RCC 7860 (cell line): ENCODE measurements at places on chromosomes 6 and 20.
A peak's percentile ranks its signal among the peaks of the same experiment; 100 is the strongest.

DNA sequence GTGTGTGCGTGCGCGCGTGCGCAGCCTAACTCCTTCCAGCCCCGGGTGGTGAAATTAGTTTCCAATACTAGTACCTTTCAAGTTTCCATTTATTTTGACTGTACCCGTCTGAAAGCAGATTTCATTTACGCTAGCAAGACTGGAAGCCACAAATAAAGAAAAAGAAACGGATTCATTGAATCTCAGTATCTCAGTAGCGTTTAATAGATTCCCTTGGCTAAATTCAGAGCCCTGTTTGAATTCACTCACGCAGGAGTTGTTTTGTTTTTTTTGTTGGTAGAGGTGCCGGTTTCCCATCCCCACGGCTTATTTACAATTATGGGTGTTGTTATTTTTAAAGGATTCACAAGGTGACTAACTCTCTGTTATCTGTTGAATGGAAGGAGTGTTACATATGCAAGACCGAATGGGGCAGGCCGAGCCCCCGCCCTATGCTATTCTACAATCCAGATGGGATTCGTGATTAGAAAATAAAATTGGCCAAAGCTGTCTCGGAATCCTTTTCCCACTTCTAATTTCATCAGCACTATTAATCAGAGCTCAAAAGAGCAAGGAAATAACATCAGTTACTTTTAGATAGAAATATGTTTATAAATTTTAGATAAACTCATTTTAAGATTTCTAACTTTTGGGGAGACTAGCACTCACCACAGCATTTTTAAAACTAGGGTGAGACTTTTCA lies 2.3 kb upstream of the INSM1 start:
- no peak for DNase-seq

DNA sequence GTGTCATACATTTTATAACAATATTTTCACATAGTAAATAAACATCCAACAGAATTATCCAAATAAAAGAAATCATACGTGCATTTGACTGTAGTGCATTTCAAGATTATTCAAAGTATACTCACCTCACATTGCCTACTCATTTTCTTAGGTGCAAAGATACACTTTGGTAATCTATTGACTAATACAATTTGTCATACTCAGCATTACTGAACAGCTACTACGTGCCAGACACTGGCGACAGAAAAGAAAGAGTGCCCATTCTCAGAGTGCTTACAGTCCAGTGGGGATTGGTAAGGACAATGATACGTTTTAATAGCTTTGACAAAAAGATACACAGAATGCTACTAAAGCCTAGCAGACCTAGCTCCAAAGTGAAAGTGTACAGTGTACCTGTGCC lies 42.0 kb downstream of the FBXL4 start:
- DNase-seq, result no peak

- DNase-seq, result peak; percentile 34
Measured at GRCh38 chr6:132400883-132401617, at the start of gene MOXD1. TSS of gene MOXD1 (minus strand) at chr6:132401475. CDS start at chr6:132401426, 49 bp downstream.

DNA sequence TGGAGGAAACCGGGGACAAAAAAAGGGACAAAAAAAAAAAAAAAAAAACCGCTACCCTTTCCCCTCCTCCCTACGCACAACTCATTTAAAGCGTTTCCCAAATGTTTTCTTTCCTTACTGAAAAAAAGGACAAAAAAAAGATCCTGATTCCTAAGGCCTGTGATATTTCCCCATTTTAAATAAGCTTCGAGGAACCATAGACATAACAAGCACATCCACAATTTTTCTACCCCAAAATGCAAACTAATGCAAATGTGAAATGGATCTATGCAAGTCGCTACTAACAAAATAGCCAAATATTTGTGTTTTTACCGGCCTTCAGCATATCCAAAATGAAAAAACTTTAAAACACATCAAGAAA lies 1.4 kb upstream of the ZNF217 start:
- DNase-seq, result no peak

DNA sequence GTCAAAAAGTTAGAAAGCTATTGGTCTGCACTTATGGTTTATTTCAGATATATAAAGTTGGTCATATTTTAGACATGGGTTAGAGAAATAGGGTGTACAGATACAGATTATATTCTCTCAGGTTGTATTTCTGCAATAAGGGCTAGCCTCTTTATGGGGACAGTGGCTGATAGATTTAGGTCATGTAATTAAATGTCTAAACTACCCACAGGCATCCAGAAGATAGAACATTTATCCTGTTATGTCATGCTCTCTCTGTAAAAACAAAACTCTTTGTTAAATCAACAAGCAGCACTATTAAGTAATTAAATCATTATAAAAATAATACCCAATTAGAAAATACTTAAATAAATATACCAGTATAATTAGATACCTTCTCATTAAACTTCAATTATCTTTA lies 612.6 kb upstream of the CITED2 start:
- no peak for DNase-seq

GRCh38 chr6:135002974-135003703 lies 51.5 kb downstream of the HBS1L start:
- DNase-seq, result no peak

DNA sequence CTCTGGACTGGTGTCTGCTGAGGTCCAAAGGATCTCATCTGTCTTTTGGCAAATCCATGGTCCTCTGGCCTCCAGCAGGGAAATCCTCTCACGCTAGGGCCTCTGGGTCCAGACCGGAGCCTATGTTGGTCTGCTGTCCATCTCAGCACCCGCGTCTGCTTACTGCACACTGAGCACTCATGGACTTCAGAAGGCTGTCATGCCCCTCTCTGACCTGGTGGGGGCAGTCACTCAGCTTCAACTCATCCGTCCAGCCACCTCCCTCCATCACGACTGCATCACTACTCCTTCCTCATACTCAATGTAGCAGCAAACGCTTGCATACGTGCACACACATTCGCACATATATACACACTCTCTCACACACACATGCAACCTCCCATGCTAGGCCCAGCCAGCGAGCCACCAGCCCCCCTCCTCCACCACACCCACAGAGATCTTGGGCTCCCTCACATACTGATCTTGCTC lies 33.3 kb downstream of the GABRR2 start:
- DNase-seq, result peak; percentile 11

- DNase-seq, result no peak
Measured at GRCh38 chr6:144725736-144726522, 440.8 kb downstream of the UTRN start.

DNA sequence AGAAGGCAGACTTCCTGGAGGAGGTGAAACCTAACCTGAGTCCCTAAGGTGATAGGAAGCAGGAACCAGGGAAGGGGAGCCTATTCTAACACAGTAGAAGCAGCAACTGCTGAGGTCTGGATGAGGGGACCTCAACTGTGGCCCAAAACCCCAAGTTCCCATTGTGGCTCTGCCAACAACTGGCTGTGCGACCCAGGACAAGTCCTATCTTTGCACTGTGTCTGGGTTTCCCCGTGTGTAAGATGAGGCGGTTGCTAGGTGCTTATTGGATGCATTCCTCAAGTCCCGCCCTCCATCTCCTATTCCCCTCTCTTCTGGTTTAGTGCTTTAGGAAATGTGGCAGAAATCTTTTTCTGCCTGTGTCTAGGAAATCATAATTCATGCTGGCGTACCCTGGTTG lies 52.2 kb upstream of the TTPAL start:
- DNase-seq, result no peak

- DNase-seq, result peak; percentile 83
Measured at GRCh38 chr20:53748176-53748575, 154.5 kb upstream of the ZNF217 start.

GRCh38 chr6:83252719-83253118 lies 59.6 kb downstream of the RWDD2A start:
- no peak for DNase-seq

GRCh38 chr20:18395544-18395943 lies 71.3 kb downstream of the DZANK1 start:
- no peak for DNase-seq

DNA sequence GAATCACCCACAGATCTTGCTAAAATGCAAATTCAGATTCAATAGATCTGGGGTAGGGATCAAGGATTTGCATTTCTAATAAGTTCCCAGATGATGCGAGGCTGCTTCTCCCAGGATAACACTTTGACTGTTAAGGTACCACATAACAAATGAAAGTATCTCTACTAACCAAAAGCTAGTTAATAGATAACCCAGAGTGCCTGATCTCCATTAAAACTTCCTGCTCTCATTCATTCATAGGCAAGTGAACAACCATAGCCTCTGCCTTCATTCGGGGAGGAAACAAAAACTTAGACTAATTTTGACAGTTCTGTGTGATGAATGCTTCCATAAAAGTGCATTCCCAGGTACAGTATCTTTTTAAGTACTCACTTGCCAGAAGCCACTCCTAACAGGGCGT lies 265.6 kb upstream of the BTBD3 start:
- no peak for DNase-seq

DNA sequence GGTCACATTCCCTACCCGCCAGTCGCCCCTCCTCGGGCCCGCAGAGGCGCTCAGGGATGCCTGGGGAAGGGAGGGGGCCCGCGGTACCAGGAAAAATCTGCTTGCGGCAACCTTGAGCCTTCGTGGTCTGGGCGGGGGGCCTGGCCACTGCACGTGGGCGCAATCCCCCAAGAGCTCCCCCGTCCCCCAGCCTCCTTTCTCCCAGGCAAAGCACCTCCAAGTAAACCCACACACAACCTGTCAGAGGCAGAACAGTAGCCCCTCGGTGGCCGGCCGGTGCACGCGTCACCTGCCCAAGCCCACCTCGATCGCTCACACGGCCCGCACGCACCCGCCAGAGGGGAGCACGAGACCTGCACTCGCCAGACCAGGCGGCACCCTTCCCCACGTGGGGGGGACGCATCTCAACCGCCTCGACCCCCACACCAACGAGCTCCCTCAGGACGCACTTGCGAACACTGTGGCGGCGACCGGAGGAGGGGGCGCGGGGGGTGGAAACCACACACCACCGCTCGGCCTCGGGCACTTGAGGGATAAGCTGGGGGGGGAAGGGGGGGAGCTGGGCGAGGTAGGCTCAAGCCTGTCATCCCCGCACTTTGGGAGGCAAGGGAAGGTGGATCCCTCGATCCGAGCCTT lies 1955.7 kb upstream of the DEFB115 start:
- no peak for DNase-seq

DNA sequence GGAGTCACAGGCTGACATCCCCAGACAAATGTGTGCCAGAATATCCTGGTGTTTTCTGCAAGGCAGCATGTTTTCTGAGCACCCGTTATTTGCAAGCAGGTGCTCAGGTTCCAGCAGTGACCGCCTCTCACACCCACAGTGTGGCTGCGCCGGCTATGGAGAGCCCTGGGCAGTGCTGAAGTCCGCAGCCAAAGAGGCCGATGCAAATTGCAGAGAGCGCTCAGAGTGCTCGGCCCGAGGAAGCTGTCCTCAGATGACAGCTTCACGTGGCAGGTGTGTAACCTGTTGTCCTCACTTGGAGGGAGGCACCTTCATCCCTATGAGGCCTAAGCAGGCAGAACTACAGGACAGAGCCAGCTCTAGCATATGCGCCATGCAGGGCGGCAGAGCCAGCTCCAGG lies 23.5 kb upstream of the MPC1 start:
- no peak for DNase-seq

GRCh38 chr6:139882234-139882633 lies 507.8 kb upstream of the CITED2 start:
- DNase-seq, result no peak

DNA sequence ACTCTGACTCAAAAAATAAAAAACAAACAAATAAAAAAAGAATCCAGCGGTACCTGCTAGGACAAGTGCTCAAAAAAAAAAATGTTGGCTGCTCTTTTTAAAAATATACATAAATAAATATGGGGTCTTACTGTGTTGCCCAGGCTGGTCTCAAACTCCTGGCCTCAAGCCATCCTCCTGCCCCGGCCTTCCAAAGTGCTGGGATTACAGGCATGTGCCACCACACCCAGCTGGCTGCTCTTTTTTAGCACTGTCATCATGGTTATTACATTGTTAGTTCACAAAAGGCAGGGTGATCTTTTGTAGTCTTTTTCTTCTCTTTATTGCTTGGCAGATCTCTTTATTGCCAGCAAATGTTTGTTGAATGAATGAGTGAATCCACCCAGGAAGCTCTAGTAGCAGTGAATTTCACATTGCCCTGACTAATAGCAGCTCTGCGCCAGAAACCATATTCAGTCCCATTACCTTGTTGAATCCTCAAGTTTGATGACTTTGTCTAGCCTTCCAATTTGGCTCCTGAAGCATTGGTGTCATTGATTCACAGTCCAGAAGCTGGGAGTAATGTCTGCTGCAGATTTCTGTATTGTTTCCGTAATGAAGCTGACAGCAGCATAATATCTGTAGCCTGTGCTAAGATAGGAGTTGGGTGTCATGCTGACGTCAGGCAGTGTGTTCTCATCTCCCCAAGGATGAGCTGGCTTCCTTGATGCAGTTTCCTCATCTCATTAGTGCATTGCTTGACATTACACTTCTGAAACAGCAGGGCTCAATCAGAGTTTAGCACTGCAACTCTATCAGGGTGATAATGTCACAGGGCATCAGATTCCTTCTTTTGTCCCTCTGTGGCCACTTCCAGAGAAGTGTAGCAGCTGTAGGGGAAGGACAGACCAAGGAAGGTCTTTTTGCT lies 84.9 kb upstream of the TGM3 start:
- DNase-seq, result no peak

DNA sequence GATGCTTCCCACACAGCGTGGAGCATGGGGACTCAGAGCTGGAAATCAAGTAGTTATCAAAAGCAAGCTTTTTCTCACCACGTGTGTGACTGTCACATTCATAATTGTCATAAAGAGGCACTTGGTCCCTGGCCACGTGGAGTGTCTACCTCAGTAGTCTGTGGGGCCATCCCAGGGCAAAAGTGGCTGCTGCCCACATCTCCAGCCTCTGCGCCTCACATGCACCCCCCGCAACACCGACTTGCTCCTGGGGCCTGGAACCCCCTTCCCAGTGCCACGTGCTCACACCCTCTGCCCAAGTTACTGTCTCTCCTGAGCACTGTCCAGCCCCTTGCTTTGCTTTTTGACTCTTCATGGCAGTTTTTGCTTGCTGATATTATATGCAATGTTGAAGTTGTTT lies 133.2 kb upstream of the SNX9 start:
- DNase-seq, result no peak

DNA sequence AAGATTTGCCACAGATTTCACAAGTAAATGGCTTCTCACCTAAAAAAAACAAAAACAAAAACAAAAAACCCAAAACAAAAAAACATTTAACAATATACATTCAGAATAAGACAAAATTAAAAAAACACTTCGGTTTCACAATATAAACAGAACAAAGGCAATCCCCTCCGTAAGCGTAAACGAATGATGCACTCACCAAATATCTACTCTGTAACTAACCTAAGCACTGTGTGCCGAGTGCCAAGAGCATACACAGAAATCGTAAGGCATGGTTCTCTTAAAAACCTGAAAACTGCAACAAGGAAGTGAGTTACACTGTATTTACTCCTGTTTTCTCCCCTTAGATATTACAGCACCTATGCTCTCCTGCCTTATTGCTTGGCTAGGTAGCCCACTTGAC lies 12.1 kb upstream of the MICAL1 start:
- no peak for DNase-seq
